ENCODE measurements at places on chromosomes 1 and 21.
A peak's percentile ranks its signal among the peaks of the same experiment; 100 is the strongest.

GRCh38 chr1:86478416-86479156 lies 9.9 kb downstream of the CLCA1 start:
- DNase-seq, result no peak

GRCh38 chr21:21387916-21388315 lies 389.7 kb downstream of the NCAM2 start:
- no peak for DNase-seq

- no peak for DNase-seq
These were observed 24.7 kb downstream of the NPHP4 start for GRCh38 chr1:5967351-5968160.

DNA sequence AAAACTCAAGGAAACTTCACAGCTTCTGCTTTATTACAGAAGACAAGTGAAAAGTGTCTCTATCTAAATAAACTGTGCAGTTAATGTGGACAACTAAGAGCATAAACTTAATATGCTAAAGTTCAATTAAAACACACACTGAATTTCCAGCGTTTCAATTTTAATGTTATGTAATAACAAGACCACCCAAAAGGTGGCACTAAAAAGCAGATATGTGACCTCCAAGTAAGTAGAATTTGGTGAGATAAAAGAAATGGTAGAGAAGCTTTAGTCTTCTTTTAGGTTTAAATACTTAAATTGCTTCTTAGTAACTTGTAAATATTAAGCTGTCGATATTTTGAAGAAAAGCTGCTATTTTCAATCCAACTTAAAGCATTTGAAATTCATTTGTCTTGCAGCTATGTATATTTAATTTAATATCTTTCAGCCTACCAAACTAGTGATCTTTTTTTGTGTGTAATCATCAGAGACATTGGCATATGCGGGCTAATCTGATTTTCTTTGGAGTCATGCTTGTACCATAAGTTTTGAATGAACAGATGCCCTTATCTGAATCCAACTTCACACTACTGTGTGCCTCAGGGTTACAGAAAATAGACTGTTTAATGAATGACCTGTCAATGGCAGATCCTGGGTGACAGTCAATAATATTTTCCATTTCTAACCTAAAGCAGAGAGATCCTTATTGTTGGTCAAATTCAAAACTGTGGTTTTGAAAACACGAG lies 36.5 kb upstream of the ADAMTS1 start:
- no peak for DNase-seq

- DNase-seq, result no peak
These were observed 13.7 kb downstream of the LRRC8B start for GRCh38 chr1:89538361-89538760.

DNA sequence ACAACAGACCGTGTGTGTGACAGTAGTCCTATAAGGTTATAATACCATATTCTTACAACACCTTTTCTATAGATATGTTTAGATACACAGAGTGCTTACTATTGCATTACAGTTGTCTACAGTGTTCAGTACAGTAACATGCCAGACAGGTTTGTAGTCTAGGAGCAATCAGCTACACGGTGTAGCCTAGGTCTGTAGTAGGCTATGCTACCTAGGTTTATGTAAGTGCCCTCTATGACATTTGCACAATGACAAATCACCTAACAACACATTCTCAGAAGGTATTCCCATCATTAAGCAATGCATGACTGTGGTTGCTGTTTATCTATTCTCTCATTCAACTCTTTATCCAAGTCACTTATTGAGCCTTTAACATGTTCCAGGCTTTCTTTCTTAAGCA lies 1.8 kb upstream of the WLS start:
- DNase-seq, result no peak

DNA sequence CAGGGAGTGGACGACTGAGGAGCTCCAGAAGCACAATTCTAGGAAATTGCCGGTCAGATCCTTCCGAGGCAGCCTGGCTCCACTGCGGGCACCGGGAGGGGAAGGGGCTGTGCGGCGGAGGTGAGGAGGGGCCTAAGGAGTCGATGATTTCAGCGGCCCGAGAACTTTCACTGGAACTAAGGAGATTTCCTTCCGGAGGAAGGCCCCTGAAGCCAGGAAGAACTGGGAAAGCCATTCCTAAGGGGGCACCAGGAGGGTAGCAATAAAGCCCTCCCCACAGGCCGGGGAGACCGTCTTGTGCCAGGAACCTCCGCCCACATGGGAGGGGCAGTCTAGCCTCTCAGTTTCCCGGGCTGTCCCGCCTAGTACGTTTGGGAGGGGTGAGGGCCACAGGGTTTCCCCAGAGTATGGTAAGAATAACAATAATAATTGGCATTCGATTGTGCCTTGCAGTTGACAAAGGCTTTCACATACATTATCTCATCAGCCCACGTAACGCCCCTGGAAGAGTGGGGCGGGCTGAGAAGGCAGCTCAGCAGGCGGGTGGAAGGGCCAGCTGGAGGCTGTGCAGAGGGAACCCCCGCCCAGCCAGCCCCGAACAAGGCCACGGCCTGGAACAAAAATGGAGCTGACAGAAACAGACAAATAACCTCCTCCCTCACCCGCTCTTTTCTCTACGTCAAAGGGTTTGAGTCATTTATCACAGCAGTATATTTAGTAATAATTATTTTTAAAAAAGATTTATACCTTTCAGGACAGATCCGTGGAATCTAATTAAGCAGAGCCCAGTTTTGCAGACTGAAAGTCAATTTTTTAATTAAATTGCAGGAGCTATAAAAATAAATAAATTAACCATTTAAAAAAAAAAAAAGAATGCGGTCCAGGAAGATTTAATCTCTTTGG lies 19.8 kb downstream of the NPR1 start:
- peak; percentile 33 for DNase-seq

DNA sequence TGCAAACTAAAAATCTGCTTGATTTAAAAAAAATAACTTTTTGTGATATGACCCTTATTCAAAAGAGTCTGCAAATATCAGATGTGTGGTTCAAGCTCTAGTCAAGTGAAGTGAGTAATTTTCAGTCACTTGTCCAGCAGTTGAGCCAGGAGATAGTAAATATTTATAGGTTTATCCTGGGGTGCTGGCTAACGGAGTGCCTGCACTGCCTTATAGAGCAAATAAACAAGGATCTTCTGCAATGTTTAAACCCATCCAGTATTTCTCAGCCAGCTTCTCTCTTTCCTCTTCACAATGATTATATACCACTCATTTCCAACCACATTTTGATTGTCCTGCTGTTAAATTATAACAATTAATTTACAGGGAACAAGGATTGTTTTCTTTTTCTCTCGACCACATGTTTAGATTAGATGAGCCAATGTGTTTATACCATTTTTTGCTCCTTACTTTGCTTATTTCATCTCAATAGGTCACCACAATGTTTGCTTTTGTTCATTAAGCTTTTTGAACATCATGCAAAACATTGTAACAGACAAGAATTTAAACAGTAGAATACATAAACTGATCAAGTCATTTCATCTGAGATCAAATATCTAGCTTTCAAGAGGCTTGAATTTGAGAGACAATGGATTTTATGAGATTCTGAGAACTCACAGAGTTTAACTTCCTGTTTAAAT lies 60.3 kb upstream of the GREM2 start:
- no peak for DNase-seq

DNA sequence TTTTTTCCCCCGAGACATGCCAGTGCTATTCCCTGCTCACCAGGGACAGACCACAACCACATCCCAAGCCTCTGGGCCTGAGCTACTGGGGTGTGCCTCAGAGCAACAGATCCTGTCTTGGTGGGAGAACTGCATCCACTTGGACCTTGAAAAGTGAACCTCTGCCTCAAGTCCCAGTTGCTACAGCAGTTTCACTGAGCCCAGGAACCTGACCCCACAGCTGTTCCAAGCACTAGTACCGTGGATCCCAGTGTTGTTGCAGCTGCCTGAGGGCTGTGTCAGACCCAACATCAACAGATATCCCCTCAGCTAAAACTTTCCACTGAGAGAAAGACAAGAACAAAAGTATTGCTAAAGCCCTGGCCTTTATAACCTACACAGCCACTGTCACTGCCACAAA lies 373.0 kb downstream of the PLPP3 start:
- no peak for DNase-seq
